Endodermal cell (in vitro differentiated cells): ENCODE measurements at places on chromosomes 1 and 21. TPM values are rescaled to one million over a fixed set of nuclear protein-coding genes. Genes with fewer than 3 reads are reported as not detected.

Gene TPTE
- not detected in 3 replicates for total RNA-seq

Gene ELF3
- 13.2 to 55.2 TPM (median 16.8 TPM) in 3 replicates for total RNA-seq

Gene C1orf210
- total RNA-seq, result 17.0 to 20.9 TPM (median 17.9 TPM) in 3 replicates

DNA sequence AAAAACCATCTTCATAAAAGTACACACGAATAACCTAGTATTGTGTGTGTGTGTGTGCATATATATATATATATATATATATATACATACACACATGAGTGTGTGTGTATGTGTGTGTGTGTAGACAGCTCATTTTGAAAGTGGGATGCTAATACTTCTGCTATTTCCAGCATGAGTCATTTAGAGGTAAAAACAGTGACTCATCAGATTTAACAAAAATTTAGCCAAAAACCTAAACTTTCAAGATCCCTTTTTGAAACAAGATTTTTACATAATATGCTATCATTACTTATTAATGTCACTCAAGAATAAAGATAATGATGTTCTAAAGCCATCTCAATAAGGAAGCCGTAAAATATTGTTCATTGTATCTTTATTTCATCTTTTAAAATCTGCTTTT is 35.6 kb upstream of the ADGRL4 start:
- DNase-seq, result no peak

DNA sequence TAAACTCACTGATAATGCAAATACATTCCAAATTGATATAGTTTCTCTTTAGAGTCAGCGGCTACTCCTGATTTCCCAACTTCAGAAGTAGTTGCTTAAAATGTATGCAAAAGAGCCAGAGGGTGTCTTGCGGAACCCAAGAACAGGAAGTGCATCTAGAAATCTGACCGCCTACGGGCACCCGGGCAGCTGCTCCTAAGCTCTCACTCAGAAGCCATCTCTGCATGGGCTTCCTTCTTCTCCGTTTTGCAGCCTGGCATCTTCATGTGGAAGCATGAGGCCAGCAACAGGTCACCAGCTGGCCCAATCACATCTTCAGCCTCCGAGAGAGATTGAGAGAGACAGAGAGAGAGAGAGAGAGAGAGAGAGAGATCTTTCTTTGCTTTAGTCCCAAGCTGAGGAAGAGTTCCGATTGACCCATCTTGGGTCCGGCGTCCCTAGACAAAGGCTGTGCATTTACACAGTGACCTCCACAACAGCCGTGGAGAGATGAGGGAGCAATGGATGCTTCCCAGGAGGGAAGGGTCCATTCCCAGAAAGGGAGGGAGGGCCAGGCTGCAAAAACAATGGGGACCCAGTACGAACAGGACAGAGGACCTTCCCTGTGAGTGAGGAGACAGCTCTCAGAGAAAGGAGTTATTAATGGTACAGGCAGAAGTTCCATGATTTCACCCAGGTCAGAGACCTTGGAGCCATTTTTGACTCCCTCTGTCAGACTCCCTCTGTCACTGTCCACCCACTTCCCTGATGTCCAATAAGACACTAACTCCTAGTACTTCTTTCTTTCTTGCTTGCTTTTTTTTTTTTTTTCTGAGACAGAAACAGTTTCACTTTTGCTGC is 28.2 kb upstream of the SLC30A1 start:
- DNase-seq, result no peak

DNA sequence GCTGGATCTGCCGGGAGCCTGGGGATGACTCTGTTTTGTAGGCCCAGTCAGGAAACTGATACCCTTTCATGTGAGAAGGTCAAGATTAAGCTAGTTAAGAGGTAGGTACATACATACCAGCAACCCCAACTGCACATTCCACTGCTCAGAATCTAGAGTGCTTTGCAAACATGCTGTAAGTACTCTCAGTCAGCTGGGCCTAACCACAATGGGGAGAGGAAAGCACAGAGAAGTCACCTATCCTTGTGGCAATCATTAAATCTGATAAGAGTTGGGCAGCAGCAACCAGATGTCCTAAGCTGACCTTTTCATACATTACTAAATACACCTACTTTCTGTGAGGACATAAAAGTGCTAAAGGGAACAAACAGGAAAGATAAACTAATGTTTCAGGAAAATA is 2.5 kb downstream of the ETV3 start:
- no peak for DNase-seq

- no peak for DNase-seq
These were observed 31.3 kb downstream of the STUM start for GRCh38 chr1:226579781-226580323.
